Activated T-helper 1 cell treated with Interleukin-2 at 50 U/mL for 16 hours (primary cell): ENCODE measurements at places on chromosomes 6 and 20.
A peak's percentile ranks its signal among the peaks of the same experiment; 100 is the strongest.

DNA sequence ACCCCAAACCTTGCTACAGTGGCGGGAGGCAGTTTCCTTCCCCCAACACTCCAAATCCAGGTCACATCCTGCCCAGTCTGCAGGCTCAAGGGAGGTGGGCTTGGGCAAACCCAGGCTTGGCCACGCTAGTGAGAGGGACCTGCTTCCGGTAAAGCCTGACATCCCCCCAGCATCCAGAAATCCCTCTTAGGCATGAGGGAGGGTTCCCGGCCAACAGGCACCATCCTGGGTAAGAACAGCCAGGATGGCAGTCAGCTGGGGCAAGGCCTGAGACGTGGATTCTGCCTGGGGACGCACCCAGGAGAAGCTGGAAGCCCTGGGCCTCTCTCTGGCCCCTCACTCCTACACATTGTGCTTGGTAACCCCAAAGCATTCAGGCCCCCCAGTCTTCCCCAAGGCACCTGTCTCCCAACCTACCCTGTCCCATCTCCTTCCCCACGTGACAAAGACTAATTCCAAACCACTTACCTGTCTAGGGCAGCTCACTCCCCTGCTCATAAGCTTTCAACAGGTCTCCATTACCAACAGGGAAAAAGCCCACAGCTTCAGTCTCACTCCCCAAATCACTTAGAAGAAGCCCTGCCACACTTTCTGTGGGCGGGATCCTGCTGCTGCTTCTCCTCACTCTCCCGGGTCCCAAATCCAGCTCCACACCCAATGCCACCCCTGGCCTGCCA lies 2.1 kb downstream of the C20orf144 start:
- DNase-seq: no peak

- DNase-seq: peak; percentile 29
Measured at GRCh38 chr6:158518191-158519127, 41.4 kb upstream of the TMEM181 start.

GRCh38 chr20:38835792-38836191 lies 30.3 kb downstream of the PPP1R16B start:
- no peak for DNase-seq

DNA sequence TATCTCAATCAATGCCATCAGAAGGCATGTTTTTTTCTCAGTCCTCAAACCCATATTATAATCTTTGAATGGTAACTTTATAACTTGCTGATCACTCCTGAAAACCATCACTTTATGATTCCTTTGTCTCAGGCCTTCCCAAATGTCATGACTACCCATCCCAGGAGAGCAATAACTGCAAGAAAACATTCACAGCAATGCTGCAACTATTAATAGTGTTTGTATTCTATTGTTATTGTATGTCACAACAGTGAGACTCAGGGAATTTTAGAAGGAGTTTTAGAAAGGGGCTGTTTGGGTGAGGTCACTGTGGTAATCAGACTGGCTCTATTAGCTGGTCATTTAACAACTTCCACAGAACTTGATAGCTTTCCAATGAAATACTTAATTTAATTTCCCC lies 301.4 kb upstream of the TBX18 start:
- DNase-seq: no peak

- DNase-seq: no peak
Measured at GRCh38 chr6:41652866-41653652, 14.8 kb downstream of the MDFI start.
